NCI-H1048 (cell line): ENCODE measurements at places on chromosomes 16 and 17.

GRCh38 chr16:680625-680945, 375 bp downstream of the STUB1 start:
- DNase-seq: no peak

DNA sequence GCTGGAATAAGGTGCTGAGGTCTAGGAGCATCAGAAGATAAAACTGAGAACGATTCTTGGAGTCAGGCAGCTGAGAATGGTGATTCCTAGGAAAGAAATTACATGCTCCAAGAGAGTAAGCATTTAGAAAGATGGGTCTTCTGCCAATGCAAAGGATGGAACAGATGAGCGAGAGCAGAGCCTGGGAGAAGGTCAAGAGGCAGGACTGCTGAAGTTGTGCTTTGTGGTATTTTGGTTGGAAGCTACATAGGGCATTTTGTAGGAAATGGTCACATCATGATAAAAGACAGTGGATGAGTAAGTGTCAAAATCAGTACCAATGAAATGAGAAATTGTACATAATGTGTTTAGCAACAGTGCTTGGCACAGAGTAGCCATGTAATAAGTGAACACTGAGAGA, 1.4 kb upstream of the CRYM start:
- no peak for DNase-seq

DNA sequence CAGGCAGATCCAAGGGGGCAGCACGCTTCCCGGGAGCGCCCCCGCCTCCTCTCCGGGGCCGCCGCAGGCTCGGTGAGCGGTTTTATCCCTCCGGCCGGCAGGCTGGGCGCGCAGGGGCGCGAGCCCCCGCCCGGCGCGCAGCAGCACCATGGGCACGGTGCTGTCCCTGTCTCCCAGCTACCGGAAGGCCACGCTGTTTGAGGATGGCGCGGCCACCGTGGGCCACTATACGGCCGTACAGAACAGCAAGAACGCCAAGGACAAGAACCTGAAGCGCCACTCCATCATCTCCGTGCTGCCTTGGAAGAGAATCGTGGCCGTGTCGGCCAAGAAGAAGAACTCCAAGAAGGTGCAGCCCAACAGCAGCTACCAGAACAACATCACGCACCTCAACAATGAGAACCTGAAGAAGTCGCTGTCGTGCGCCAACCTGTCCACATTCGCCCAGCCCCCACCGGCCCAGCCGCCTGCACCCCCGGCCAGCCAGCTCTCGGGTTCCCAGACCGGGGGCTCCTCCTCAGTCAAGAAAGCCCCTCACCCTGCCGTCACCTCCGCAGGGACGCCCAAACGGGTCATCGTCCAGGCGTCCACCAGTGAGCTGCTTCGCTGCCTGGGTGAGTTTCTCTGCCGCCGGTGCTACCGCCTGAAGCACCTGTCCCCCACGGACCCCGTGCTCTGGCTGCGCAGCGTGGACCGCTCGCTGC, 832 bp downstream of the CDK5R1 start:
- no peak for DNase-seq

DNA sequence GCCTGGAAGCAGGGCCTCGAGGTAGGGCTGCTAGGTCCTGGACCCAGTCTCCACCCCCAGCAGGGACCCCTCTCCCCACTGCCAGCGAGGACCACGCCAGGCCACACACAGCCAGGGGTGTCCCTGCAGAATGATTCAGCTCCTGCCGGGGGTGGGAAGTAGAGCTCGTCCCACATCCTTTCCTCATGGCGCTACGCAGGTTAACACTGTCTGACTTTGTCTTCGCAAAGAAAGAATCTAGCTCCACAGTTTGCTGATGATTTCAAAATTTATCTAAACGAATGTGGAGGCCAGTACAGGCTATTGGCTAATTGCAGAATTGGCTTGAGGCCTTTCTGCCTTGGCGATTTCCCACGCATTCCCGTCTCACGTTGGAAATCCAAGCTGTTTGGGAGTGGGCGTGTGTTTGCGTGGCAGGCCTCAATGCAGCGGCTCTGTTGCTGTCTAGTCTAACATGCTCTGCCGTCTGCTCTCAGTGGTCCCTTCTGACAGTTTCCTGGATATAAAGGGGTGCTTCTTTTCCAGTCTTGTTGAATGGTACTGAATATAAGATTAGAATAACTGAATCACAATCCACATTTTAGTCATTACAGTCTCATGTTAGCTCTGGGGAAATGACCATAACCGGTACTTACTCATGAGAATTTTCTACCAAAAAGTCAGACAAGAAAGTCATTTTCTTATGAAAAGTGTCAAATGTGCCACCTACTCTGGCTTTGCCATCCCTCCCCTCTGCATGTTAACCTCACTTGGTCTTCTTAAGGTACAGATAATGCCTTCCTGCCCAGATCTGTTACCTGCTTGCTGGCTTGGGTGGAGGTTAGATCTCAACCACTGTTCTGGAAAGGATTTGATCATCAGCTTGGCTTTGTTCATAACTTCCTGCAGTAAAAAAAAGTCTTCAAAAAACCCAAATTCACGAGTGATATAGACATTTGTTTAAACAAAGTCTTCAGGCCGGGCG, 252.4 kb downstream of the NTN1 start:
- no peak for DNase-seq

- DNase-seq: no peak
These were observed 113.2 kb downstream of the PRKCA start for GRCh38 chr17:66415366-66416206.

DNA sequence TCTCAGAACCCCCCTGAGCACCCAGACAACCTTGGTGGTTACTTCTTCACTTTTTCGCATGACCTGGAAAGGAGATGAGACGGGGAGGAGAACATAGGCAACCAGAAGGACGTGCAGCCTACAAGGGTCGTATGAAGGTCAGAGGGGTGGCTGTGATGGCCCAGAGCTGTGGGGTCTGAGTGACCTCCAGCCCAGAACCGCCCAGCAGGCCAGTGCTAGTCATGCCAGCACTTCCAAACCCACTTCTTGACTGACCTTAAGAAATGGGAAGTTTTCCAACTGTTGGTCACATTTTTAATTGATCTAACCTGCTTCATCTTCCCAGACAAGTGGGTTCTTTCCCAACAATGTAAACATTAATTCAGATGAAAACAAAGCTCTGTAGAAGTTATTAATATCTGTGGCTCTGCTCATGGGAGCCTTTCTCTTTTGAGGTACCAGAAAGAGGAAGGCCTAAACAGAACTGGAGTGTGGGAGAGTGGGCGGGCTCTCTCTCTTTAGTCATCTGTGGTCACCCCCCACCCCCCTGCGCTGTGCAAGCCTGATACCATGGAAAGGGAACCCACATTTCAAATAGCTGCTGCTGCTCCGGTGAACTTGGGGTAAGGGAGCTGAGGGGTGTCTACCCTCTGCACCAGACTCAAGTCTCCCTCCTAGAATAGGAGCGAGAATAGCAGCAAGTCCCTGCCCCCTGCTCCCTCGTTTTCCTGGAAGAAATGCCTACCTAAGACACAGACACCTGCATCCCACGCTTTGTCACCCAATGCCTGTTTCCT, 101.6 kb downstream of the RAB11FIP4 start:
- no peak for DNase-seq

GRCh38 chr17:29764748-29765147, 142.0 kb upstream of the CORO6 start:
- DNase-seq: no peak

- DNase-seq: no peak
These were observed 17.3 kb upstream of the HEXD start for GRCh38 chr17:82400830-82401229.

DNA sequence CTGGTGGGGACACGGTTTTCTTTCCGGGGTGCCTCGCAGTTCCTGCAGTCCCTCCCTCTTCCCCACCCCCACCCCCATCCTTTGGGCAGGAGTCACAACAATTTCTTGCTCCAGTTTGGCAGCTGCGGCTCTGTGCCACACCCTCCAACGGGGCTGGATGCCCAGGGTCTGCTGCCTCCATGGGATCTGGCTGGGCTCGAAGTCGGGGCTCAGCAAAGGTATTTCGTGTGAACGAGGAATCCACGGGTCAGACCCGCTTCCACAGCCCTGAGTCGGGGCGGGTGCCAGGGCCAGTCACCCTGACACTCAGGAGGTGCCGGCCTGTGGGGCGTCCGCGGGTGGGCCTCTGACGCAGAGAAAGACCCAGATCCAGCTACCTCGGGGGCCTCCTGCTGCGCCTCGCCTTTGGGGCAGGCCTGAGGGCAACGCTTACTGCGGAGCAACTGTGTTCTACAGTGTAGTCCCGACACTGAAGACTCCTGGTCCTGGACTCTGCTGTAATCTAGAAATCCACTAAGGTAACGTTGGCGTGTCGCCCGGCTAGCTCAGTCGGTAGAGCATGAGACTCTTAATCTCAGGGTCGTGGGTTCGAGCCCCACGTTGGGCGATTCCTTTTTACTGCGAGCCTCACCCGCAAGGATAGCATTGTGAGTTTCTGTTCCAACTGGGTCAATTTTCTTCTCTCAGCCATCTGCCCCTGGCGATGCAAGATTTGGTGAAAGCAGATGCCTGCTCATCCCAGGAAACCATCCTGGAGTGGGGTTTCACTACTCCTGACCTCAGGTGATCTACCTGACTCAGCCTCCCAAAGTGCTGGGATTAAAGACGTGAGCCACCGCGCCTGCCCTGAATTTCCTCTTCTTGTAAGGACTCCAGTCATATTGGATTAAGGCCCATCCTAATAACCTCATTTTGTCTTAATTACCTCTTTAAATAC, 12.6 kb upstream of the OR1F1 start:
- DNase-seq: no peak

- DNase-seq: no peak
These were observed 236.1 kb upstream of the CDH5 start for GRCh38 chr16:66130296-66130905.

DNA sequence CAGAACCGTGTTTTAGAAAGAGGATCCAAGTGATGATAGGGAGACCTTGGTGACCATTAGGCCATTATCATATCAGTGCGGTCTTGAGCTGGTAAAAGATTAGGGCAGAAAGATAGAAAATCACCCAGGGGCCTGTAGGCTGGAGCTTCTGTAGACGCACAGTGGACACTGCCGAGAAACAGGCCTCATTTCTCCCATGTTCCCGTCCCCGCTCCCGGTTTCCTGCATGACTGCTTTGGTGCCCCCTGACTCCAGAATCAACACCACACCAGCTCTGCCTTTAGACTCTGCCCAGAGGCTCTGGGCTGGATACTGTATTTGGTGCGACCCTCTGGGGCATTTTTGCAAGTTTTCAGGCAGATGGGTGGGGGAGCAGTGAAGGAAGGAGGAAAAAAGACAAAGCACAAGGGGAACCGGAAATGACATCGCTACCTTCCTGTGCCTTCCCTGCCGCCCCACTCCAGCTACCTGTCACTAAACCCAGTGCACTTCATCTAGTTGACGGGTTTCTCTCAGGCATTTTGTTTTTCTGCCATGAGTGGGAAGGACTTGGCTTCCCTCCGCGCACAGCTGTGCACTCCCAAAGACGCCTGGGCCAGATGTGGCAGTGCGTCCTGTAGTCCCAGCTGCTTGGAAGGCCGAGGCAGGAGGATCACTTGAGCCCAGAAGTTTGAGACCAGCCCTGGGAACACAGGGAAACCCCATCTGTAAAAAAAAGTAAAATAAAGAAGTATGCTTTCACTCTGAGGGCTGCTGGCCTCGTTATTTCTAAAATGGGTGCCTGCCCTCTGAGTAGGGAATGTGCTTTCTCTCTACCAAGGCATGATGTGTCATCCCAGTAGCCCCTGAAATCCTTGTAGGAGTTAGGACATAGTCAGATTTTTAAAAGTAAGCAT, 214.1 kb downstream of the RPTOR start:
- DNase-seq: no peak

DNA sequence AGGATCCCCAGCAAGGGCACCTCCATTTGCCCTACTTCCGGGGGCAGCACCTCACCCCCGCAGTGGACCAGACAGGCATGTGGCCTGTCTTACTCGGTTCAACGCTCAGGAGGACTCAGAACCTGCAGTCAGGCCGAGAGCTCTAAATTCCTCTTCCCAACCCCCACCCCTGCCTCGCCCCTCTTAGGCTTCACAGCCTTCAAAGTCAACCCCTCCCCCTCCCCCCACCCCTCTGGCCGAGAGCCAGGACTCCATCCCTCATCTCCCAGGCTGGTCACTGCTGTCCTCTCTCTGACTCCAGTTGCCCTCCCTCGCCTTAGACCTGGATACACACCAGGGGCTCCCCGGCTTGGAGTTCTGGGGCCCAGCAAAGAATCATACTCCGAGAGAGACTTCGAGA, 8.1 kb upstream of the HS3ST6 start:
- DNase-seq: no peak

- DNase-seq: no peak
These were observed 16.1 kb downstream of the NUDT16L1 start for GRCh38 chr16:4709481-4709880.

GRCh38 chr17:48985436-48986245, 11.5 kb upstream of the IGF2BP1 start:
- no peak for DNase-seq

- DNase-seq: no peak
These were observed 8.2 kb upstream of the DHX8 start for GRCh38 chr17:43475494-43476089.

- no peak for DNase-seq
These were observed 100.1 kb upstream of the DYNLRB2 start for GRCh38 chr16:80440667-80441066.

- DNase-seq: no peak
These were observed 18.5 kb upstream of the SLC35G3 start for GRCh38 chr17:35212668-35213067.

GRCh38 chr16:16778332-16778731, 399.4 kb downstream of the NPIPA7 start:
- no peak for DNase-seq

GRCh38 chr16:89038811-89039735, 54.6 kb upstream of the ACSF3 start:
- DNase-seq: no peak

- no peak for DNase-seq
These were observed 38.4 kb upstream of the PABPN1L start for GRCh38 chr16:88904676-88905365.

DNA sequence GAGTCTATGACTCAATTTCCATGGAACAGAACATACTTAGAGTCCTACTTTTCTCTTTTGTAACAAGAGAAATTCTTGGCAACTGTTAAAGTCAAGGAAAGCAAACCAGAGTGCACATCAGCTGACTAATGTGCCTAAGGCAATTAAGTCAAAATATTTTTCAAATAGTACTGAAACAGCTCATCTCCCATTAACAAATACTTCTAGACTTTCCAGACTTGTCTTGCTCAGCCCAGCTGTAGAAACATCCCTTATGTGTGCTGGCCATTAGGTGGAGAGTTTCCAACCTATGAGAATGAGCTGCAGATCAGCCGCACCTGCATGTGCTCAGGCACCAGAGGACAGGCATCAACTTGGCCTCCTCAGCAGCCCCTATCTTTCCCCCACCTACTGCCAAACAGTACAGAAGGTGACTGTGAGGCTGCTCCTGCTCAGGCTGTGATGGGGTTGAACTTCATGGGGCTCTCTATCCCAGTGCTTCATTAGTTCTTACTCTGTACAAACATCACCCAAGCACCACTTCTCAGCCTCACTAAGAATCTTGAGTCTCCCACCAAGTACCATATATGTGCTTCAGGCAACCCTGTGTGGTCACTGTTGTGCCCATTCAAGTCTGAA, 32.2 kb downstream of the TEX2 start:
- no peak for DNase-seq
